ENCODE measurements at places on chromosomes 1 and 21.

DNA sequence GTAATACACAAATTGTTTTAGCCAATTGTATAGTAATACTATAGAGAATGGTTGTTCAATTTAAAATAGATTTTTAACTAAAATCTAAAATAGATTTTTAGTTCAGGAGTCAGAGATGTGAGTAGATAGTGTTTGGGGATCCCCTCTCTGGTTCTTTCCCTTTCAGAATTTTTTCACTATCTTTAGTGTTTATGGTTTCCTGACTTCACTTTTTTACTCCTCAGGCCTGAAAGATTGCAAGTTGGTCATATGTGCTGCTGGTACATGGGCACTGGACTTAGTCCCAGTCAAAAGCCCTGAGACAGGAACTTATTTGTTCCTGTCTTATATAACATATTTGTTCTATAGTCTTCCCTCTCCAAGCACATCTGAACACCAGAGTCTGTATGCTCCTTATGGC lies 96.8 kb upstream of the ATP1B1 start:
- DNase-seq = no peak

- DNase-seq = no peak
These were observed 26.1 kb downstream of the TRPM2 start for GRCh38 chr21:44379515-44379848.

DNA sequence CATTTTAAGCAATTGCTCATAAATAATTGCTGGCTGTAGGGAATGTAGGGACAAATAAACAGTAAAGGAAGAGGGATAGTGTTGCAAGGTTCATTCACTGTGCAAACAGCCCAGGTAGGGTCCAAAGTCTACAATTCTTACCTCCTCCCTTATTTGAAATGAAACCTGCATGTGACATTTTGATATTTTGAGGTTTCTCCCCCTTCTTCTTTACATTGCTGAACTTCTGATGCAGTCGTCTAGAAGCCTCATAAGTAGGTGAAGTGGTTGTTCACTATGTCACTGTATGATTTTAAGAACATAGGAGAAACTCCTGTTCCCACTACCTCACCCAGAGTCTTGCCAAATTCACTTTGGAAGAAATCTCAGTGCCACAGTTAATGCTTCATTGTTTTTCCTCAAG lies 16.1 kb downstream of the F5 start:
- no peak for DNase-seq

GRCh38 chr1:11196945-11197344 lies 7.8 kb downstream of the ANGPTL7 start:
- no peak for DNase-seq

DNA sequence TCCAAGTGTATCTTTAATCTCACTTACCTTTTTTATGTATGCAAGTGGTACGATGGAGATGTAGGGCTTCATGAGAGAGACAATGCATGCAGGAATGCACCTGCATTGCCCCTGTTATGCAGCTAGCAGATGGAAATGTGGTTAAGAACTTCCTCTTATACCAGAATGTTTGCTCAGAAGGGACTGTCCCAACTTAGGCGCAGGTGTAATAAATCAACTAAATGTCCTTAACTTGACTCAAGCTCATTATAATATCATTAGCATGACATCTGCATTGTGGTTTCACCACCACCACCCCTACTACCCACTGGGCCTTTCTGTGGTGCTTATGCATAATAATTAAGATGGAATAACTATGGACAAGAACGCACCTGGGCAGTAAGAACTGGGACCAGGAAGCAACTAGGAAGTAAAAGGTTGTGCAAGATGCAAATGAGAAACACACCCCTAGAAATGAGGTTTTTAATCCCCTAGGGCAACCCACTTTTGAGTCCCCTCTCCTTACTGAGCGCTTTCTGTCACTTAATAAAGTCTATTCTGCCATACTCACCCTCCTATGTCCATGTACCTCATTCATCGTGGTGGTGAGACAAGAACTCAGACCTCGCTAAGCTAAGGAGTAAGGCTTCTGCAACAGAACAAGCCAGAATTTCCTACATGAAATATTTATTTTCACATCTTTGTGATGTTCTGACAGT lies 1103.3 kb upstream of the B3GALT2 start:
- DNase-seq = no peak

GRCh38 chr1:234863551-234863971 lies 253.6 kb upstream of the IRF2BP2 start:
- no peak for DNase-seq

DNA sequence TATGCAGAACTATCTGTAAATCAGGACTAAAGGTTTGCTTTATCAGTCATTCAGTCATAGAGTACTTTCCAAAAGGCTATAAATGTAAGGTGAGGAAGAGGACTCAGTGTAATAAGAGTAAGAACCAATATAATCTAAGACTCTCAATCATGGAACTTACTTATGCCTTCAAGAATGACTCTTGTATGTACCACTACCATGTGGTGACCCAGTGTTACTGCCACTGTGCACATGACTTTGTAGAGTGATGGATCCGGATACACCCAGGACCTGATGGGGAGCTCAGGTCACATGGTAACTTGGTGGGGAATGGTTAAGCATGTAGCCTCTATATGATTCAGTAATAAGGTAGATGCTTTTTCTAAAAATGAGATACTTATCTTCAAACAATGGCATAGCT lies 2099.8 kb downstream of the MRPL39 start:
- no peak for DNase-seq

DNA sequence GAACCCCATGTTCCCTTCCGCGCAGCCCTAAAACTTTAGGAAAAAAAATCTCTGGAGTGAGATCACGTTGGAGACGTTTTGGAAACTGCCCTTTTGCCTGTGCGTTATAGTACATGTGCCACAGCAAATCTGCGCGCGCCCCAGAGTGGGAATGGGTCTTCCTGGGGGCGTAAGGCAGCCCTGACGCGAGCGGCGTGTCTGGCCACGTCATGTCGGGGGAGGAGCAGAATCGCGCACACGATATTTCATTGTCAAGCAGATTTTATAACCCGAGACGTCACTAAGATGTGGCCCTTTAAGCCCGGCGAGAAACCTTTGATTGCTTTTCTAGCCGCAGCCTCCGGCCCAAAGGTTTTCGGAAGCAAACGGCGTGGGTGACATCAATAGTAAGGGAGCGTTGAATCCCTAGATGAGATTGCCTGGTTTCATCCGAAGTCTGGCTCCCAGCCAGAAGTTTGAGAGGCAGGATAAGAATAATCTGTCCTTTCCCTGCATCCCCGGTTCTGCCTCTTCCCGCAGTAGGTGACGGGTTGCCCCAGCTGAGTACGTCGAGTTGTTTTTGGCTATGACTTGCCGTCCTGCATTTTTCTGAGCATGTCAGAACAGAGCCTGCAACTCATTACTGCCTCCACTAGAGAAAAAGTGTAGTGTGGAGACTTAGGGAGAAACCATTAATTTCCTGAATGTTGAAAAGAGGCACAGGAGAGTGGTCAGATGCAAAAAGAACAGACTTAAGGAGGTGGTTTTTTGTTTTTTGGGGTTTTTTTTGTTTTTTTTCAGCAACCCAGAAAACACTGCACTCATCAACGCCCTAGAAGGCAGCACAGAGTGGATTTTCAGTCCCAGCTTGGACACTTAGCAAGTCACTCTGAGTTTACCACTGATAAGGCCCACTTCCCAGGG lies 817 bp upstream of the PMVK start:
- DNase-seq = no peak

DNA sequence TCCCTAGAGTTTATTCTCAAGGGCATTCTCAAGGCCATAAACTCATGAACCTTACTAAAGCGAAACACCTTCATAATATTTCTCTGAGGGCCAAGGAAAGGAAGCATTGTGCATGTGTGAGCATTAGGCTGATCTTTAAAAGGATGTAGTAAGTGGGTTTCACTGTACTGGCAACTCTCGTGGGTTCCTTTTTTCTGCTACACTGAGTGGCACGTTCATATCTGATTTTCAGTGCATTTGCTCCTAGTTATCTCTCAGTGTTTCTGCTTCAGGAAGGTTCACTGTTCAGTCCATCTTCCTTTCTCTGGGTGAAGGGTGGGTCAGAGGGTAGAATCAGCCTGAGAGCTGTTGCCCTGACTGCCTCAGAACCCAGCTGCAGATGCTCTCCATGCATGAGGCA lies 192.8 kb upstream of the ADGRL2 start:
- DNase-seq = no peak

DNA sequence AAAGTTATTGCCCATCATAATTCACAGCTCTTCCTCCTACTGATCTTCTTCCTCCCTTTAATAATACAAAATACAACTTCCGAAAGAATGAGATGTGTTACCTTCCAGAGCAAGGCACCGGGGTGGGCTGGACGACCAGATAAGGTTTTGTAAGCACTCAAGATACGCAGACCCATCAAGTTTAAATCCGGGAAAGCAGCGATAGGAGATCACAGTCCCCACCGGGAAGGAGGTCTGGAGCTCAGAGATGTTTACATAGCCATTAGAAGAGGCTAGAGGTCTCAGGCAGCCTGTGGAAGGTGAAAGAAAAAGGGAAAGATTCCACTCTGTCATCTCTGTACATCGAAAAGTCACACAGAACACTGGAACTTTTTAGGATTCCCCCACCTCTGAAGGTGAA lies 99.4 kb downstream of the SUSD4 start:
- DNase-seq = no peak

DNA sequence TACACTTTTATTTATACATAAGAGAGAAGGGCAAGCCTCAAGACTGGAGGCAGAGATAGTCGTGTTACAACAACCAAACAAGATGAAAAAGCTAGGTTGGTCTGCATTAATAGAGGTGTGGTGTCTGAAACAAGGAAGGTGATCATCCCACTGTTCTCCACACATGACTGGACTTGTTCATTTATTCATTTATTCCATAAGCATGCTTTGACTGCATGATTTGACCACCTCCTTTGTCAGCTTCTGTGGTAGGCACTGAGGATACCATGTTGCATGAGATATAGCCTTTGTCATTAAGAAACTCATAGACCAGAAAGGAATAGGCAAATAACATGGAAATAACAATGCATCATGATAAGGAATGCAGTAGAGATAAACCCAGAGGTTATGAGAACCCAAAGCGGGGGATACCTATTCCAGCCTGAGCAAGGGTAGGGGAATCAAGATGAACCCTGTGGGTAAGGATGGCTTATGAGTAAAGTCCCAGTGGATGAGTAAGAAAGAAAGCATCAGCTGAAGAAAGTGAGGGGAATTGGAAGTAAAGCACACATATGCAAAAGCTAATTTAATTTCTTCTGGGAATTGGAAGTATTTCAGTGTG lies 173.7 kb upstream of the FGGY start:
- no peak for DNase-seq

Measured in cortex of kidney (tissue), 1 donor.